Heart left ventricle (tissue), 16 donors: ENCODE measurements at places on chromosomes 1 and 21. TPM values are rescaled to one million over a fixed set of nuclear protein-coding genes. Genes with fewer than 3 reads are reported as not detected.
A peak's percentile ranks its signal among the peaks of the same experiment; 100 is the strongest.

DNA sequence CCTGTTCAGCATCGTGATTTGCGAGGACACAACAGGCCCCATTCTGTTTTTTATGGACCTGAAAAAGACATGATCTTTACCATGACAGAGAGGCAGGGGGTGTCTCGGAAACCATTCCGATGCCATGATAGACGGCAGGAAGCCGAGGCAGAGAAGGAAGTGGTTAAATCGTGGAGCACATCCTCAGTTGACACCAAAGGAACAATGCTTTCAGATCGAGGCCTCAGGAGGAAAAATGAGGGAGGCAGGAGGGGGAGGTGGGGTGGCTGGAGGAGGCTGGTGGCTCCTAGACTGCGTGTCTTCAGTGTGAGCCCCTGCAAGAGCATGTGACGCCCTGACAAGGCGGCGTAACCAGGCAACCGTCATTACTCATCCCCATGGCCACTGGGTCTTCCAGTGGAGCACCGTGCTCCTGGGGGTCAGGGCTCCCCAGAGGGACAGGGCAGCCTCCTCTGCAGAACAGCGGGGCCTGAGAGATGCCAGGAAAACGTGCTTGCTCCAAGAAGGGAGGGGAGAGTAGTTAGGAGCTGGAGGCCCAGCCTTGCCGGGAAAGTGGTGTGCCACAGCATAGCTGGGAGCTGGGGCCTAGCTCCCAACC lies 172.8 kb upstream of the TMEM51 start:
- DNase-seq = no peak

Gene TNFRSF14
- 22.5 TPM for polyA plus RNA-seq

GRCh38 chr1:113046569-113046968 lies 26.4 kb upstream of the LRIG2 start:
- DNase-seq = no peak

Gene LRRC53
- polyA plus RNA-seq = not detected

GRCh38 chr1:178057141-178057765 lies 36.7 kb upstream of the RASAL2 start:
- peak; percentile 65 for DNase-seq

DNA sequence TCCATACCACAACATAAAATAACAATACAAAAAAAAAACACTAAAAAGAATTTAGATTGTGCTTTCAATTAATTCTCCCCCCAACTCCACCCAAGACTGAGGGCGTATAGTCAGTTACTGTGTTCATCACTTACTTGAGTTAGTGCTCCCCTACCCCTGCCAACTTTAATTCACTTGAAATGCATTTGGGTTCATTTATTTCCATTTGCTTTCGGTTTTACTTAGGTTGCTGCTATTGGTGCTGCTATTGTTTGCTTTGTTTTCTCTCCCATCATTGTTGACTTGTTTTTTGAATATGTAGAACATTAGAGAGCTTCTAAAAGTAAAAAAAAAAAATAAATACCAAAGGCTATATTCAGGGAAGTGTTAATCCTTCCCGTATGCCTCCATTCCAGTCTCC lies 10.7 kb upstream of the CYYR1 start:
- no peak for DNase-seq

- no peak for DNase-seq
These were observed 19.9 kb downstream of the CERS2 start for GRCh38 chr1:150954708-150955107.

- no peak for DNase-seq
These were observed 5.9 kb upstream of the MARCKSL1 start for GRCh38 chr1:32341971-32342370.

GRCh38 chr21:17455028-17455353 lies 57.9 kb upstream of the CXADR start:
- no peak for DNase-seq

DNA sequence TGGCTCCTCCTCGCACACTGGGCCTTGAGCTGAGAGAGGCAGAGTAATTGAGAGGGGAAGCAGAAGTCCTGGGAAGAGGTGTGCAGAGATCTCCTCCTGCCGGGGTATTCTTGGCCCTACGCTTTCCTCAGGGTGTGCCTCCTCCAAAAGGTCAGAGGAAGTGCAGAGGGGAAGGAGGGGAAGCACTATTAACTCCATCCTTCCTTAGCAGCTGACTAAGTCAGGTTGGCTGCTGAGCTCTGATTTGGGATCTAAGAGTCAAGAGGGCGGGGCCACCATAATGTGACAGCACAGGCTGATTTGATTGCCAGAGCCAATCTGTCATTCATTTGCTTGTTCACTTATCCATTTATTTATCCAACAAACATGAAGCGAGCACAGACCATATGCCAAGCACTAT lies 12.3 kb downstream of the ATP2B4 start:
- peak; percentile 48 for DNase-seq

Gene CLCA1
- 0.06 TPM for polyA plus RNA-seq

DNA sequence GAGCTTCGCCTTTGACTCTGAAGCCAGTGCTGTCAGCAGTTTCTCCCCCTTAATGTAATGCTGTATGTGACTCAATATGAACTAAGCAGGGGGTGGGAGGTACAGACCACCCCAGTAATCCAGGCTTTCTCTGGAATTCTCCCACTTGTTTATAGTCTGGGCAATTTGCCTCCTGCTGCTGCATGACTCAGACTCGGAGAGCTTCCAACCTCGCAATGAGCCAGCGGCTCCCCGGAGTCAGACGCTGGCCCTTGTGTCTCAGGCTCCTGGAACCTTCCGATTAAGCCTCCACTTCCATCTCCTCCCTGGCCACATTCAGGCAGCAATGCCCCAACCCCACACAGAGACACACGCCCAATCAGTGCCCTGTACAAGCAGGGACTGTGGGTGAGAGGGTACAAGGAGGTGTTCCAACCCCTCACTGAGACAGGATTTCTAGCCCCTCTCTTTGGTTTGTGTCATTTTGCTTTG lies 471.7 kb upstream of the VAMP3 start:
- DNase-seq = peak; percentile 68

- DNase-seq = no peak
These were observed 9.3 kb downstream of the ZNF672 start for GRCh38 chr1:248847181-248847955.

Gene VANGL2
- 0.94 TPM for polyA plus RNA-seq

GRCh38 chr1:160739098-160739511 lies at the start of gene SLAMF7:
Gene SLAMF7, plus strand, starts transcription at chr1:160739247. Its CDS starts 55 bp downstream, at chr1:160739302.
- no peak for DNase-seq

Gene HIVEP3
- polyA plus RNA-seq = 4.1 TPM

DNA sequence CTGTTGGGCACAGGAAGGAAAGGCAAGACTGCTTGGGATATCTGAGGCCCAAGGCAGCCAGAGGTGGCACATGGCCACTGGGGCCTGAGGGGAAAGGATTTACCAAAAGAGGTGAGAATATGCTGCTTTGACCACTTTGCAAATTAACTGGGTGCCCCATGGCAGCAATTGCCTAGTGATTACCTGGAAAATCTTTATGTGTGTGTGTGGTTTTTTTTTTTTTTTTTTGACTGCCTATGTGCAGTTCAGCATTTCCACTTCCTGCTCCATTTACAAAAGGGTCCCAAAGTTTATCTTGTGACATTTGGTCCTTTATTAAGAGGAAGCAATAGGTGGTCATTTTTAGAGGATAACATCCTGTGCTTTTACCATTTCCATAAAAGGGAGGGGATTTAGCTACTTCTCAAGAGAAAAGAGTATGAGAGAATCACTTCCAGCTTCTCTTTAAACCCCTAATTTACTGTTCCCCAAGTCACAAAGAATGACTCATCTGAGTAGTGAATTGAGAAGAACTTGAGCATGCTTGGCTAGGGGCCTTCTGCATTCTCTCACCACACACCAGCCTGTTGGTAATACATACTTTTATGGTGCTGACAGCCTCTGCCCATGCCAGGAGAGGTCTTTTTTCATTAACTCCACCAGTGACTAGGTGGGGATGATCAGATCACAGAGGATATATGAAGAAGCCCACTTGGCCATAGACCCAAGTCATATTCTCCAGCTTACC lies 52.1 kb downstream of the SYDE2 start:
- peak; percentile 40 for DNase-seq

DNA sequence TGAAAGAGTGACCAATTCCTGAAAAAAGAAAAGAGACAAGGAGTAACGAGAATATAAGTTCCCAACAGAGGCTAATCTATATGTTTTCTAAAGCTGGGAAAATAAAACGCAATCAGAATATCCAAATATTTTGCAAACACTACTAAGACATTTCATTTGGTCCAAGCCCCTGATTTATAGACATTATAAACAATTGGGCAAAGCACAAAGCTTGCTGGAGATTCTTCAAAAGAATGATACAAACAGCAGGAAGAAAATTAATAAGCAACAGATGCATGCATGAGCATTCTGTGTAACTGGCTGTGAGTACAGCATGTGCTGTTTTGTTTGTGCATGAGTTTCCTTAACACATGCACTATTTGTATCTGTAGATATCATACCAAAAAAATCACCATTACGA lies 552.9 kb downstream of the LTN1 start:
- no peak for DNase-seq

DNA sequence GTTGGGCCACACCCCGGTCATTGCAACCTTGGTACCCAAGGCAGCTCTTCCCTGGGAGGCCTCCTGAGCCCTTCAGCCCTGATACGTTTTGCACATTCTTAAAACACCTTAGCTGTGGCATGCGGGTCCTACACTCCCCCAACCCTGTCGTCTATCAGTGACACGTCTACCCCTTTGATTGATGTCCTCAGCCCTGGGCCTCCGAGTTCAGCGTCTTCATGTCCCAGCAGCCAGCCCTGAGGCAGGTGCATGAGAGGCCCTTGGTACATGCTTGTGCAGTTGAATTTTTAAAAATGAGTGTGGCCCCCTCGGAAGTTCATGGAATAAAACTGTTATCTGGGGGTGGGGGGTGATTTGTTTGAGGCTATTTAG lies 38.9 kb upstream of the ADARB1 start:
- DNase-seq = no peak

Gene UMODL1
- not detected for polyA plus RNA-seq

Gene TIE1
- 25.1 TPM for polyA plus RNA-seq

GRCh38 chr1:187987236-187987776 lies 1158.6 kb downstream of the PLA2G4A start:
- DNase-seq = no peak

Gene LYPLAL1
- 87.2 TPM for polyA plus RNA-seq

- DNase-seq = no peak
These were observed 63.7 kb downstream of the CNST start for GRCh38 chr1:246629976-246630375.

GRCh38 chr1:84758968-84759491 lies 68.8 kb upstream of the SSX2IP start:
- peak; percentile 28 for DNase-seq

- no peak for DNase-seq
These were observed 13.6 kb upstream of the C1orf185 start for GRCh38 chr1:51088474-51088873.

Gene SPRR5
- not detected for polyA plus RNA-seq

GRCh38 chr1:115063228-115063901 lies 25.9 kb downstream of the TSPAN2 start:
- DNase-seq = no peak

DNA sequence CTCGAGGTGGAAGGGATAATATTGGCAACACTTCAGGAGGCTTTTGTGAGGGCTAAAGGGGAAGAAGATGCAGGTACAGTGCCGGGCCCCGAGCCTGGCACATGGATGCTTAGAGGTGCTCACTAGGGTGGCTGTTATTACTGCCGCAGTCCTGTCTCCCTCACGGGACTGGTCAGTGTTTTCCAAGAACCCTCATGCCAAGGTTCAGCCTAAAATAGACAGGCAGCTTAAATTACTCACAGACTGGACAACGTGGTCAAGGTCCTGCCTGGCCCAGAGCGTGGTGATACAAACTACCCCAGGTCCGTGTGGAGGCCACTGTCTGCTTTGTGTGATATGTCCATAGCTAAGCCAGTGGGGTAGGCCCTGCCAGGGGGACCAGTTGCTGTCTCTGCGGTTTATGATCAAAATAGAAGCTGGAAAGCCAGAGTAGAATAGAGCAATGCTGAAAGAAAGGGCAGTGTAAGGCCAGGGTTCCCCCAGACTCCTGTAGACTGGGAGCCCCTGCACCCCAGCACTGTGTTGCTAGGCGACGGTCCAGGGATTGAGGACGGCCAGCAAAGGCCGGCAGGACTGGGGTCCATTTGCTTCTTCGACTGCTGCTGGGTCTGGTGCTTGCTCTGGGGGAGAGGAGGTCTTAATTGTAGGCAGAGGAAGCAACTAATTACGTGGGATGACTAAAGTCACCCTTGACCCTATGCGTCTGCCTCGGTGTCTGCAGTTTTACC lies 36.1 kb downstream of the ELAPOR1 start:
- DNase-seq = no peak

DNA sequence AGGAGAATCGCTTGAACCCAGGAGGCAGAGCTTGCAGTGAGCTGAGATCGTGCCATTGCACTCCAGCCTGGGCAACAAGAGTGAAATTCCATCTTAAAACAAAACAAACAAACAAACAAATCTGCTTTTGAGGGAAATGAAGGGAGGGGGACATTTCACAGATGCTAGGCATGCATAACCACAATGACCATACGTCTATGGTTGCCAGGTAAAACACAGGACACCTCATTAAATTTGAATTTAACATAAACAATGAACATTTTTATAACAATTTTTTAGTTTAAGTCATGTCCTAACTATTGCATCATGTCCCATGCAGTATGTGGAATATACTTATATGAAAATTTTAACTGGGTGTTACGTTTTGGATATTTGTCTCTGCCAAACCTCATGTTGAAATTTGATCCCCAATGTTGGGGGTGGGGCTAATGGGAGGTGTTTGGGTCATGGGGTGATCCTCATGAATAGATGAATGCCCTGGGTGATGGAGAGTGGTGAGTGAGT lies 31.0 kb upstream of the ZBTB18 start:
- no peak for DNase-seq

- DNase-seq = no peak
These were observed 28.2 kb downstream of the SLC2A1 start for GRCh38 chr1:42930178-42931107.

DNA sequence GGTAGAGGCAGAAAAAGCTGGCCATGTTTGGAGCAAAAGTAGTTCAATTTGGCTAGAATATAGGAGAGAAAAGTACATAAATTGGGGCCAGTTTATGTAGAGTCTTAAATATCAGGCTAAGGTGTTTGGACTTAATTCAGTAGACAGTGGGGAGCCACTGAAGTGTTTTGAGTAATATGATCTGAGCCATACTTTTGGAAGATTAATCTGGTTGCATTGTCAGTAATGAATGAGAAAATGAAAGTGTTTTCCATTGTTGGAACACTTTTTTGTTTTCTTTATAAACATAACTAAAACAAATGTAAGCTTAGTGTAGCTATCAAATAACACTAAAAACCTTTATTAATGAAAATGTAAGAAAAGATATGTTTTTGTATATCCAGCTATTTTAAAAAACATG lies 42.1 kb downstream of the POU2F1 start:
- DNase-seq = no peak

- DNase-seq = no peak
These were observed 54.2 kb upstream of the DNAJC6 start for GRCh38 chr1:65255035-65255655.

Gene GPR37L1
- polyA plus RNA-seq = 0.04 TPM

Gene SLC44A5
- 0.07 TPM for polyA plus RNA-seq
